ENCODE measurements at places on chromosomes 16 and 17.

DNA sequence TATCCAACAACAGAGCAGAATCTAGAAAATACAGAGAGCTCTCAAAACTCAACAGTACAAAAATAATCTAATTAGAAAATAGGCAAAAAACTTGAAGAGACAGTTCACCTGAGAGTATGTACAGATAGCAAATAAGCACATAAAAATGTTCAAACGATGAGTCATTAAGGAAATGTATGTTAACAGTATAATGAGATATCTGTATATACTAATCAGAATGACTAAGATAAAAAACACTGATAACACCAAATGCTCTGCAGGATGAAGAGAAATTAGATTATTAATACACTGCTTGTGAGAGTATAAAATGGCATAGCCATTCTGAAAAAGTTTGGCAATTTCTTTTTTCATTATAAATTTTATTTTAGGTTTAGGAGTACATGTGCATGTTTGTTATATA lies 1307.6 kb upstream of the GOT2 start:
- no peak for DNase-seq

DNA sequence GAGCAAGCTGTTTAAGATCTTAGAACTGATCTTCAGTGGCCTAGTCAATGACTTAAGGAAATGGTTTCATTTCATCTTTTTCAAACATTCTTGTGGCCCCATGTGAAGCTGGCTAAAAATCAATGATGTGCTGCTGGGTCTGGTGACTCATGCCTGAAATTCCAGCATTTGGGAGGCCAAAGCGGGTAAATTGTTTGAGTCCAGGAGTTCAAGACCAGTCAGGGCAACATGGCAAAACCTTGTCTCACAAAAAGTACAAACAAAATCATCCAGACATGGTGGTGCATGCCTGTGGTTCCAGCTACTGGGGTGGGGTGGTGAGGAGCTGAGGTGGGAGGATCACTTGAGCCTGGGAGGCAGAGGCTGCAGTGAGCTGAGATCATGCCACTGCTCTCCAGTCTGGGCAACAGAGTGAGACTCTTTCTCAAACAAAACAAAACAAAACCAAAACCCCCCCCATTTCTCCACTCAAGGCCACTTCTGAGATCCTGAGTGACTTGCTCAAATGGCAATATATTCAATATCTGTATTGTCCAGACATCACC lies 17.4 kb upstream of the COL1A1 start:
- peak; percentile 98 for DNase-seq

GRCh38 chr16:14378131-14378551 lies 251.9 kb downstream of the PARN start:
- peak; percentile 94 for DNase-seq

DNA sequence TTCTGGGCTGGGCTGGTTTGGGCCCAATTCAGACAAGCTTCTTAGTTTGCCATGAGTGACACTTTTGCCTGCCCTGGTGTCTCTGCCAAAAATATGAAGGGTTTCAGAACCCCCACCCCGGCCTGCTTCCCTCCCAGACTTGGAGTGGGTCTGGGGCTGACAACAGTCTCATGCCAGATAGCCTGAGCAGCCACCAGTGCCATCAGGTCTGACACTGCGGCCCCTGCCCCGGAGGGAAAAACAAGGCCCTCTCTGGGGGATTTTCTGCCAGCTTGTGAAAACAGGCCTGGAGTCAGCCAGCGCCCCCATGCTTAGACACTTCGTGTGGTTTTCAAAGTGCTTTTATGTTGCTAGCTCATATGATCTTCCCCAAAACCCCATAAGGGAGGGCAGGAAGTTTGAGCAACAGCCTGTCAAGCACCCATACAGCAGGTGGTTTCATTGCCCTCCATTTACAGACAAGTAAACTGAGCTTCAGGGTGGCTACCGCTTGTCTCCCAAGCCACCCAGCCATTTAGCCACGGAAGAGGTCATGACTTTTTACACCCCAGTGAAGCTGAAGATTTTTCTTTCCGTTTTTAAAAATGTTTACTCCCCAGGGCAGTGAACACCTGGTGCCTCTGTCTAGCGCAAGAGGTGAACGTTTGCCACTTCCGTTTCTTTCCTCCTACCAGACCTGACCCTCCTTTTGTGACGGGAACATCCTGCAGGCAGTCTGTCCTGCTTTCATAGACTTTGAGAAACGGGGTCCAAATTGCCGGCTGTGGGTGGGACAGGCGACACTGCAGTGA lies 300.6 kb downstream of the SEC14L1 start:
- no peak for DNase-seq

GRCh38 chr17:30831257-30831656 lies 509 bp upstream of the ATAD5 start:
- peak; percentile 10 for DNase-seq

GRCh38 chr16:57883953-57884654 lies 81.8 kb upstream of the KIFC3 start:
- DNase-seq: no peak

GRCh38 chr17:56658648-56659047 lies 65.1 kb downstream of the NOG start:
- DNase-seq: no peak

DNA sequence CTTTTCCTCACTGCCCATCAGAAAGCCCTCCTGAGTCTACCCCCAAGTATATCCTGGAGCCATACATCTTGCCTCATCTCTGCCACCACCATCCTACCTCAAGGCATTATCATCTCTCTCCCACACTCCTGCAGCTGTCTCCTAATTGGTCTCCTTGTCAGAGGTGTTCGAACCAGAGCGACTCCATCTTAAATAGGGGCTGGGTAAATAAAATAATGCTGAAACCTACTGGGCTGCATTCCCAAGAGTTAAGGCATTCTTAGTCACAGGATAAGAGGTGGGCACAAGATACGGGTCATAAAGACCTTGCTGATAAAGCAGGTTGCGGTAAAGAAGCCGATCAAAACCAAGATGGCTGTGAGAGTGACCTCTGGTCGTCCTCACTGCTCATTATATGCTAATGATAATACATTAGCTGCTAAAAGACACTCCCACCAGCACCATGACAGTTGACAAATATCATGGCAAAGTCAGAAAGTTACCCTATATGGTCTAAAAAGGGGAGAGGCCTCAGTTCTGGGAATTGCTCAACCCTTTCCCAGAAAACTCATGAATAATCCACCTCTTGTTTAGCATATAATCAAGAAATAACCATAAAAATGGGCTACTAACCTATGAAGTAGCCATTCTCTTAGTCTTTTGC lies 97.0 kb upstream of the C16orf82 start:
- no peak for DNase-seq

GRCh38 chr16:53346-54236 lies at the start of the genes POLR3K and SNRNP25:
Gene POLR3K, minus strand, starts transcription at chr16:53608. Its CDS starts 22 bp downstream, at chr16:53586.
Gene SNRNP25, plus strand, starts transcription at chr16:53828. Its CDS starts 189 bp downstream, at chr16:54017.
- DNase-seq: peak; percentile 99

GRCh38 chr17:31572341-31572740 lies 180.9 kb downstream of the RAB11FIP4 start:
- DNase-seq: no peak

- no peak for DNase-seq
Observed at GRCh38 chr17:33200587-33200986, 92.5 kb downstream of the ASIC2 start.
